ENCODE measurements at places on chromosomes 5 and 9. TPM values are rescaled to one million over a fixed set of nuclear protein-coding genes. Genes with fewer than 3 reads are reported as not detected.

Gene SHISAL2B
- total RNA-seq, result not detected

Gene PCDHB5
- total RNA-seq, result 0.42 TPM

Gene ZFP37
- total RNA-seq, result 1.5 TPM

Gene FAM81B
- not detected for total RNA-seq

Gene TNFAIP8
- total RNA-seq, result 1.8 TPM

Gene C9orf50
- total RNA-seq, result not detected

Gene ARID3C
- total RNA-seq, result not detected

GRCh38 chr9:32551276-32552051 is 663 bp upstream of the SMIM27 start:
- DNase-seq, result no peak

GRCh38 chr5:103466495-103466894 is 96.1 kb downstream of the NUDT12 start:
- DNase-seq, result no peak

DNA sequence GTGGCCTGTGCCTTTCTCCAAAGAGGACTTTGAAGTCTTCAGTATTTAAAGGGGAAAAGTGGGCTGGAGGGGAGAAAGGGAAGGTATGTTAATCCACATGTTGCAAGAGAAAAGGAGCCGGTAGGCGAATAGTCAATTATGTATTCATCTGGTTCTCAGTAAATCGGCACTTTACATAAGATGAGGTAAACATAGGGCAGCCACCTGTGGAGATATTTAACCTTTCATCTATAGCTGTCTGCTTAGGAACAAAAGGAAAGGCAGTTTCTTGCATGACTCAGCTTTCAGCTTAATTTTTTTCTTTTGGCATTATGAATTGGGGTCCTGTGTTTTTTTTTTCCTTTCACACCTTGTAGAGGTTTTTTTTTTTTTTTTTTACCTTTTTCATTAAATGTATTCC is 42.2 kb downstream of the FGD3 start:
- DNase-seq, result no peak

- DNase-seq, result no peak
Observed at GRCh38 chr5:4704951-4705350, 435.2 kb upstream of the ADAMTS16 start.

GRCh38 chr5:83072966-83073365 is 4.2 kb downstream of the TMEM167A start:
- no peak for DNase-seq

DNA sequence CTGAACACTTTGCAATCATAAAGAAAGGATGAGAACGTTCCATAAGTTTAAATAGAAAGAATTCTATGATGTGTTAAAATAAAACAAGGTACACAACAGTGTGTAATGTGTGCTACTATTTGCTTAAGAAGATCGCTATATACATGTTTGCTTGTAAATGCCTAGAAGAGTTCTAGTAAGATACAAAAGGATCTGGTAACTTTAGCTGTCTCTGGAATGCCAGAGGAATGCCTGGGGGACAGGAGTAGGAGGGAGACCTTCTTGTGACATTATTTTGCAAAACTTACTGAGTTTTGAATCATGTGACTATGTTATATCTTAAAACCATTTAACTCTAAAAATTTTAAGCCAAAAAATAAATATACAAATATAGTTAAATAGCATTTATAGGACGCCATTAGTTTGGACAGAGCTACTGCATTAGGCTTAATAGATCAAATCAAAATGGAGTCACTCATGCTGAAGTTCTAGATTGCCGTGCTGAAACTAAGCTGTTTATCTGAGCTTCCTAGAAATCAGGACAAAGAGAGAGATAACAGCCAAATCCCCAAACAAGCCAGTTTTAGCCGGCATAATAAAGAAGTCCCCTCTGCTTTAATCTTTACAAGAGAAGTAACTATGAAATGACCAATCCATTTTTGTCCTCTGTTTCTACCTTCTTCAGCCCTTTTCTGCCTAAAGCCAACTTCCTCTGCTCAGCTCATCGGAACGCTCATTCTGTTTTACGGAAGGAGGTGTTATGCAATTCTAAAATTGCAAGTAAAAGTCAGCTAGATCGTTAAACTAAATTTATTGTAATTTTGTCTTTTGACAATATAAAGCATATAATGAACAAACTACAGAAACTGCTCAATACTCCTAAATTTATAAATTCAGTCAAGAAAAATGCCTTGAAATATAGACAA is 44.8 kb downstream of the LIX1 start:
- no peak for DNase-seq

GRCh38 chr5:91332267-91333045 is 50.7 kb downstream of the ARRDC3 start:
- DNase-seq, result no peak

DNA sequence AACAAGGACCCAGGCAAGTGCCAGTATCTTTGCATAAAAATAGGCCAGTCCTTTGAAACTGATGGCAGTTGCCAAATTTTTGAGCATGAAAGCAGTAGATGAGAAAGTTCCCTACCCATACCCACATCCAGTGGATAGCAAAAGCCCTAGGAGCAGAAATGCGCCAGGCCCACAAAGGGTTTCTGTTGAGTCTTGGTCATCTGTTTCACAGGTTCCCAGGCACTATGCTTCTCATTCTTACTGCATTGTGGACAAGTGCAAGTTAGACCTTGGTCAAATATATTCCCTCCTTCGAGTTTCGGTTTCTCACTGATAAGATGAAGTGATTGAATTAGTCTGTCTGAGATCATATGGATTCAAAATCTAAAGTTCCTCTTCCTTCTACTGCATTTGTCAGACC is 152.3 kb downstream of the NR3C1 start:
- DNase-seq, result no peak

DNA sequence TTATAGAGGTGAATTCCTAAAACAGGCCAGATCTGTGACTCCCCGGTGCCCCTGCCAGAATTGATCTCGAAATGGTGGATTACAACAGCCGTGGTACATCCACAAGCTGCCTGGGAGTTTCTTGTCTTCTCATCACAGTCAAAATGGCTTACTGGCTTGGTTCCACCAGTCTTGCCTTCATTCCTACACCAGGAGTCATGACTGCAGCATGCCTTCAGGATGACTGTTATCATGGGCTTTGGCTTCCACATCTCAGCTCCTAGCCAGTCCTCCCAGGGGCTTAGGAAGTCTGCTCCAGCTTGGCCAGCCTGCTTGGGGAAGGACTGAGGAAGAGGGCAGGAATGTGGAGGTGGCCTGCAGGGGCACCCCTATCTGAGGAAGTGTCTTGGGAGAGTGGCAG is 132.9 kb upstream of the NR3C1 start:
- no peak for DNase-seq

DNA sequence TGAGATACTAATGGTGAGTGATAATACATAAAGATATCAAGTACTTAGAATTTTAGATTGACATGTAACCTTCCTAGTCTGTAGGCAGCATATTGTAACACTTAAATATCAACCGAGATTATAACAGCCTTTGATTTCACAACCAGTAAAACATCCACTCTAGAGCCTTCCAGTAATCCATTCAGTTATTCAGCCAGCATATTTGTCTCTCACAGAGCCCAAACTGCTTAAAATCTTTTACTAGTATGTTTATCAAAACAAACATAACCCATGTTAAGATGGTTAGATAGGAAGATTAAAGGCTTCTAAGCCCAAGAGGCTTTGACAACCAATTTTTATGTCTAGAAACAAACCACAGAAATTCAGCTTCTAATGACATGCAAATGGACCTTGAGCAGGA is 177.9 kb upstream of the FST start:
- no peak for DNase-seq

GRCh38 chr5:45604092-45604491 is 92.1 kb downstream of the HCN1 start:
- no peak for DNase-seq

- DNase-seq, result no peak
Observed at GRCh38 chr5:140013536-140013935, 29.6 kb downstream of the NRG2 start.

- DNase-seq, result no peak
Observed at GRCh38 chr5:14267166-14267838, 124.2 kb downstream of the TRIO start.

DNA sequence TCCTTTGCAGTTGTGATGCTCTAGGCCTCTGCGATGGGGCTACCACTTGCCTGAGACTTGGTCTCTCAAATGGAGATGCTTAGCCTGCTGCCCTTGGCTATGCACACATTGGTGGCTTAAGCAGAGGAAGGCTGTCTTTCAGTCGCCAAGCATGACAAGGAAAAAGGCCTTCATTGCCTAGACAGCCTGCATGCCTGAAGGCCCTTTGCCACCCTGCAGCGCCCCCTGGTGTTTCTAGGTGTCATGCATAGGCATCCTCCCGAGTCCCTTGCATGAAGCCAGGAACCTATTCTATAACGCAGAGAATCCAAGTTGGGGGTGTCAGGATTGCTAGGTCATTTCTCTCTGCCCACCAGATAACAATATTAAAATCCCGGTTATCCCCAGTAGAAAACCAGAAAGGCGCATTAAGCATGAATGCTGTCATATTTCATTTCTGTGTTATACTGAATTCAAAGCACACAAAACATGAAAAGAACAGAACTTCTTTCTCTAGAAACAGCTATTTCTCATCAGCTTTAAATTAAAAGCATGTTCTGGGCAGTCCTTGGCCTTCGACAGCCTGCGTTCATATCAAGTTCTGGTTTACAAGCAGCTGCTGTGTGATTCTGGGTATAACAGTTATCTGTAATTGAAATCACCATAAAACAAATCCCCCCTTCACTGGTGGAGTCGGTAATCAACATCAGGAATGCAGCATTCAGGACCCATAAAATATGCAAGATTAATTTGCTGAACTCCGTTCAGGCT is 59.7 kb upstream of the TRPC7 start:
- DNase-seq, result peak; percentile 71

DNA sequence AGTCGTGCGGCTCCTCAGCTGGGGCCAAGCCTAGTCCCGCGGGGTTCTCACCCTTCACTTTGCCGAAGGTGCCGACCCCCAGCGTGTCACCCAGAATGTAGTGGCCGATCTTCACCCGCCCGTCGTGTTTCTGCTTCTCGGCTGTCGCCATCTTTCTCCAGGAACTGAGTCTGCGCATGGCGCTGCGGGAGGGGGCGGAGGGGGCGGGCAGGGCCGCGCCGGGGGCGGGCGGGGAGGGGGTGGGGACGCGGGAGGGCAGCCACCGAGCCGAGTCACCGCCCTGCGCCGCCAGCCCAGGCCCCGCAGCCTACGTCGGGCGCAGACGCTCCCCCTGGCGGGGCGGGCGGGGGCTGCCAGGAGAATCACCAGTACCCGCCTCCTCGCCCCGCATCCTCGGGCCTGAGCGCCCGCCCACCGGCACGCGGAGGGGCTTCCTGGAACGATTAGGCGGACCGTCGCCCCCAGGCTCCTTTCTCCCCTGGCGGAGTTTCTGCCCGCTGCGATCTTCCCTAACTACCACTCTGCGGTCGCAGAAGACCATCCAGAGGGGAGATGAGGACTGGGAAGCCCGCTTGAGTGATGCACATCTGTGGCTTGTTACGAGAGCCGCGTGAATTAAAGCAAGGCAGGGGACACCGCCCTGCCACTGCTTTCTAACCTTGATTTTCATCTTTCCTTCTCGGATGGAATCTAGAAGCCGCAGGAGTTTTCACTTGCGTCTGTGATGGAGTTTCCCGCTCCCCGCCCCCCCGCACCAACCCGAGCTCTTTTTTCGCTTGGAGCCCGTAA is at the start of gene PRKAA1:
Gene PRKAA1 (minus strand): TSS at position 363 of the 789 bp plus-strand sequence. CDS start 185 bp downstream, at position 178.
- DNase-seq, result peak; percentile 95

DNA sequence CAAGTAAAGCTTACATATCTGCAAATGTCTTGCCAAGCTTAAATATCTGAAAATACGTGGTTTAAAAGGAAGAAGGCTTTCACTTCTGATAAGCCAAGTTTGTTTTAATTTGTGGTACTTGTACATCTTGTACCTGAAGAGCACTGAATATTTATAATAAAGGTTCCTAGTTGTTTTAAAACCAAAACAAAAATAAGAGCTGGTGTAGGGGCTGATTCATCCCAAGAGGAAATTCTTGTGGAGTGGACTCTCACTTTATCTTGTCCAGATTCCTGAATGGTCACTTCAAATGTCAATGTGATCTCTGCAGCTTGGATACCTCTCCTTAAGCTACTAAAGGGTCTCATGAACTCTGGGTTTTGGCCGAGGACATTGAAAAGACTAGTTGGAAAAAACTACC is 29.5 kb downstream of the MAMDC2 start:
- no peak for DNase-seq

Data from psoas muscle (tissue), 8 donors.